ENCODE measurements at places on chromosomes 3 and 15.

GRCh38 chr3:160876643-160877042 lies 120.6 kb downstream of the PPM1L start:
- no peak for DNase-seq

DNA sequence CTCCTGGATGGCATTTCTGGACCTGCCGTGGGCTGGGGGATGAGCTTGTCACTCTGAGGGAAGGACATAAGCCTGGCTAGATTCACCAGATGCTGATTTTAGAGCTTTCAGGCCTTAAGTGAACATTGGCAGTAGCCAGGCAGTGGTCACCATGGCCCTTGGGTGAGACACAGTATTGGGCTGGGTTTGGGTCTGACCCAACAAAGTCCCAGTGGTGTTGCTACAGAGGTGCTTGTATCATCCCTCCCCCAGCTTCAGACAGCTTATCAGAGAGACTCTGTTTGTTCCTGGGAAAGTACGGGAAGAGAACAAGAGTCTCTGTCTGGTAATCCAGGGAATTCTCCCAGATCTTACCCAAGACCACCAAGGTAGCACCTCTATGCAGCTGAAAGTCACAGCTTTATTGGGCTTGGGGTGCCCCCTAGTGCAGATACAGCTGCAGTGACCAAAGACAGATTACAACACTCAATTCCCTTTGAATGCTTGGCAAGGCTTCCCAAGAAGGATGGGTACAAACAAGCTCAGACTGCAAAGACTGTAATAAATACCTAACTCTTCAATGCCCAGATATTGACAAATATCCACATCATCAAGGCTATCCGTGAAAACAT lies 9.8 kb upstream of the RUVBL1 start:
- DNase-seq = peak; percentile 22

DNA sequence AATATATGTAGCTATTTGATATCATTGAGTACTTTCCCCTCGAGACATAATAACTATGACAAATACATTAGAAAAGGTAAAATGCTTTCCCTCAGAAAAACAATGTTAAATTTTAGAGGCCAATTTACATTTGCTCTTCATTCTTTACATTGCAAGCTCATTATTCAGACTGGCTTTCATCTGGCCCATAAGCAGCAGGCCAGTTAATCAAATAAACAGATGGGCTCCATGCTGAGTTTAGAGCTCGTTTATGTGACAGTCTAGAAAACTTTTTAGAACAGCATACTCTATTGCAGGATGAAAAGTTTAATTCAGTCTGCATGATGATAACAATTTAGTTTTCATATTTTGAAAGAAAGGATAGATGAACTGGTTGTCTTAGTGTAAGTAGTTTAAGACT lies 150.6 kb downstream of the DUT start:
- DNase-seq = no peak

- no peak for DNase-seq
These were observed 56.3 kb downstream of the PPP2R3A start for GRCh38 chr3:136021803-136022202.

- DNase-seq = no peak
These were observed 214.8 kb downstream of the LSAMP start for GRCh38 chr3:116230431-116231020.

- DNase-seq = no peak
These were observed 12.5 kb downstream of the DOCK3 start for GRCh38 chr3:50687127-50687751.

- no peak for DNase-seq
These were observed 32.8 kb upstream of the LEKR1 start for GRCh38 chr3:156793400-156793799.

GRCh38 chr15:65659502-65660052 lies 37.8 kb downstream of the SLC24A1 start:
- DNase-seq = no peak

- DNase-seq = no peak
These were observed 212.5 kb downstream of the XXYLT1 start for GRCh38 chr3:195058336-195059005.

DNA sequence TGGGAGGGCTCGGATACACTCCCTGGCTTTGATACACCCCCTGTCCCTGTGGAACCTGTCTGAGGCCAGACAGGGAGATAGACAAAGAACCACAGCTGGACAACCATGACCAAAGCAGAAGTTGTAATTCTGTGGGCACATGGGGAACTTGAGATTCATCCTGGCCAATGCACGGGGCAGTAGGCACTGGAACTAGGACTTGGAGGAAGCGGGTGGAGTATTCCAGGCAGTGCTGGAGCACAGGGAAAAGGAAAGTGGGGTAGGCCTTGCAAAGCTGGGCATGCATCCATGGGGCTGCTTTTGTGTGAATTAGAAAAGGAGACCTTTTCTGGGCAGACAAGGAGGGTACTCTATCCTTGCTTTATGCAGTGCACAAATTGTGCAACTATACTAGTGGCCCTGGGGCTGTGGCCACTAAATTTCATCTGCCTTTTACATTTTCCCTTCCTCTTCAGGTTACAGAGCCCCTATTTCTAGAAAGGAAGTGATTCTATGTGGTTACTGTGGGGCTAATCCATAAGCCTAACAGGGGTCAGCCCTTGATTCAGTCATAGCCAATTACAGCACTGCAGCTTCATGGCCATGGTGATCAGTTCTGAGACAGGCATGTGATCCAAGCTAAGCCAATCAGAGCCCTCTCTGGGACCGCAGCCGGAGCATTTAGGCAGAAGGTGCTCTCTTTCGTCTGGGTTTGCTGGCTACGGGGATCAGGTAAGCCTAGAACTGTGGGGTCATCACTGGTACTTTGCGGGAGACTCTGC lies 21.0 kb downstream of the CRABP1 start:
- DNase-seq = no peak

GRCh38 chr15:99019558-99020540 lies 12.3 kb upstream of the PGPEP1L start:
- DNase-seq = no peak
